ENCODE measurements at places on chromosomes 6 and 20.

DNA sequence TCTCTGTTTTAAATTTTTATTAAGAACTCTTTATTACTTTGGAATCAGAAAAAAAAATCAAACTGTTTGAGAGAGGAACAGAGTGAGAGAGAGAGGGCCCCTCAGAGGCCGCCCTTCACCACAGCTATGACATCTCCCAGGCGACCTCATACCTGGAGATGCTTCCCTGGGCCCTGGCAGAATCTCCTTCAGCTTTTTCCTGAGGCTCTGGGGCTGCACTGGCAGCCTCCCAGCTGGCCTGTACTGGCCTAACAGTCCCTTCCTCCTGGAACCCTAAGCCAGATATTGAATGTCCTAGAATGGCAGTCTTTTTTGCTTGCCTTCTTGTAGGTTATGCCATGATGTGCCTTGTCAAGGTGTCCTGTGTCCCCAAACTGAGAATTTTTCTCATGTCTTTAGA is 13.7 kb downstream of the ABHD12 start:
- DNase-seq: no peak

GRCh38 chr6:167758309-167759023 is 68.2 kb upstream of the AFDN start:
- DNase-seq: no peak

- DNase-seq: no peak
Observed at GRCh38 chr6:26536571-26537159, 1.5 kb upstream of the HMGN4 start.

DNA sequence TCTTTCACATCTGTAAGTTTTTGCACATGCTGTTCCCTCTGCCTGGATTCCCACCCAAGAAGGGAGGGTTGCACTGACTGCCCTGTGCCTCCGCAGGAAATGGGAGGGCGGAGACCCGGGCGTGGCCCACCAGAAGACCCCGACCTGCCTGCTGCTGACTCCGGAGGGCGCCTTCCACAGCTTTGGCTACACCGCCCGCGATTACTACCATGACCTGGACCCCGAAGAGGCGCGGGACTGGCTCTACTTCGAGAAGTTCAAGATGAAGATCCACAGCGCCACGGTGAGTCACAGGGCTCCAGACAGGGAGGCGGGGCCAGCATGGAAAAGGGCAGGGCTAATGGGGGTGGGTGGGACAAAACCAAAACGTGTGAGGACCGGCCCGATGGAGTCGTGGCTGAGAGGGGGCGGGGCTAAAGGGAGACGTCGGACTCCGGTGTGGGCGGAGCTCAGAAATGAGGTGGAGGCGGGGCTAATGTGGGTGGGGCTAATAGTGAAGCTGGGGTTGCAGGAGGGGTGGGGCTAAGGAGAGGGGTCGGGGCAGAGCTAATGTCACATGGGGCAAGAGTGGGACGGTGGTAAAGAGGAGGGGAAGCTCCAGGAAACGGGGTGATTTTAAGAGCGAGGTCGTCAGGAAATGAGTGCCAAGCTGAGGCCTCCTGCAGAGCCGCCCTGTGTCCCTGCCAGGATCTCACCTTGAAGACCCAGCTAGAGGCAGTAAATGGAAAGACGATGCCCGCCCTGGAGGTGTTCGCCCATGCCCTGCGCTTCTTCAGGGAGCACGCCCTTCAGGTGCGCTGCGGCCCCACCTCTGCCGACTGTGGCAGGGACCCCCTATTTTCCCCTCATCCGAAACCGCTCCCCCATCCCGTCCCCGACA is 12.6 kb downstream of the HSPA12B start:
- DNase-seq: peak; percentile 83

- DNase-seq: no peak
Observed at GRCh38 chr6:7424058-7424457, 34.5 kb downstream of the RIOK1 start.

- no peak for DNase-seq
Observed at GRCh38 chr6:136524339-136524935, 25.8 kb downstream of the MAP7 start.

DNA sequence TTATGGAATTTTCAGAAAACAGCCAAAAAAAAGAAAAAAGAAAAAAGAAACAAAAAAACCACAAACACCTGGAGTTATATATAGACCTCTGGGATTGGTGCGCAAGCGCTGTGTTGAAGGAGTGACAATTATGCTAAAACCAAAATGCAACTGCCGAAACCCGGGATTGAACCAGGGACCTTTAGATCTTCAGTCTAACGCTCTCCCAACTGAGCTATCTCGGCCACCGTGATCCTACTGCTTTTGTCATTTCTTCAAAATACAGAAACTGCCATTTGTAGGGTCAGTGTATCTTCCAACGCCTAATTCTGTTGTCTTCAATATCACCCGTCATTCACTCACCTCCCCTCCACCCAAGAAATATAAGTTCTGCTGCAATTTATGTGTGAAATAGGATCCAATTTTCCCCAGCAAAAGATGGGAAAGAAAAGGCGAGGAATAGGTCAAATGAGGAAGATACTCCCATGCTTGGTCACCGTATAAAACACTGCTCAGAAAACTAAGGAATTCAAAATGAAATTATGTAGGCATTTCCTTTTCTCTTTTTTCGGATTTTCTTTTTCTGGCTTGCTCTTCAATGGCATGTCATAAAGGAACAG is 116.0 kb downstream of the TRIM27 start:
- DNase-seq: no peak

- no peak for DNase-seq
Observed at GRCh38 chr6:34323300-34323699, 69.2 kb downstream of the NUDT3 start.

GRCh38 chr6:123745895-123746294 is 57.8 kb upstream of the NKAIN2 start:
- no peak for DNase-seq

GRCh38 chr6:14621518-14621917 is 503.9 kb downstream of the CD83 start:
- DNase-seq: no peak

- DNase-seq: no peak
Observed at GRCh38 chr20:47533518-47534062, 31.9 kb downstream of the NCOA3 start.

GRCh38 chr20:17969884-17970409 is 1.1 kb downstream of the MGME1 start:
- peak; percentile 10 for DNase-seq

GRCh38 chr6:111841822-111842221 is 31.4 kb downstream of the FYN start:
- peak; percentile 40 for DNase-seq

GRCh38 chr20:62561948-62562347 is 80.4 kb upstream of the SLCO4A1 start:
- DNase-seq: no peak

DNA sequence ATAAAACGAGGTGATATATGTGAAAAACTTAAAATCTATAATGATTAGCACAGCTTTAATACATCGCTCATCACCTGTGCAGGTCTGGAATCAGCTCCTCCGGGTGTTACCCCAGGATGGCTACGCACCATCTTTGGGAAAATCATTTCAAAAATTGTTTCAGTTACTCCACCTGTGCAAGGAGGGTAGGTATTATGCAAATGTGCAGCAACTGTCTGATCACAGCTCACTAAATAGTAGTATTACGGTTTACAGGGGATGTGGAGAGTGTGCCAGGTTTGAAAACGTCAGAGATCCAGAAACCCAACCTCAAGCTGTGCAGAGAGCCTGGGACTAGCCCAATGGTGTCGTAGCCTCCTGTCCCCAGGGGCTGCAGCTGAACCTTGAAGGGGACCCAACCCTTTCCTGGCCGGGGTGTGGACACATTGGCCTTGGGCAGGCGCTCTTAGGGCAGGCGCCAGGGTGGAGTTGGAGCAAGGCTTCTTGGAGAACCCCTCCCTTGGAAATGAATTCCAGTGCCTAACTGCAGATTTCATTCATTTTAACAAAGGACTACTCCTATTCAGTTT is 24.2 kb upstream of the SGK1 start:
- no peak for DNase-seq

- DNase-seq: no peak
Observed at GRCh38 chr6:72363844-72364740, 257.8 kb upstream of the KCNQ5 start.

- no peak for DNase-seq
Observed at GRCh38 chr20:51628533-51629398, 86.2 kb upstream of the NFATC2 start.

- DNase-seq: no peak
Observed at GRCh38 chr6:5208057-5208456, 52.7 kb downstream of the LYRM4 start.

GRCh38 chr20:24148372-24148771 is 159.8 kb upstream of the GGTLC1 start:
- no peak for DNase-seq

GRCh38 chr6:151512481-151512880 is 18.7 kb downstream of the CCDC170 start:
- DNase-seq: no peak

DNA sequence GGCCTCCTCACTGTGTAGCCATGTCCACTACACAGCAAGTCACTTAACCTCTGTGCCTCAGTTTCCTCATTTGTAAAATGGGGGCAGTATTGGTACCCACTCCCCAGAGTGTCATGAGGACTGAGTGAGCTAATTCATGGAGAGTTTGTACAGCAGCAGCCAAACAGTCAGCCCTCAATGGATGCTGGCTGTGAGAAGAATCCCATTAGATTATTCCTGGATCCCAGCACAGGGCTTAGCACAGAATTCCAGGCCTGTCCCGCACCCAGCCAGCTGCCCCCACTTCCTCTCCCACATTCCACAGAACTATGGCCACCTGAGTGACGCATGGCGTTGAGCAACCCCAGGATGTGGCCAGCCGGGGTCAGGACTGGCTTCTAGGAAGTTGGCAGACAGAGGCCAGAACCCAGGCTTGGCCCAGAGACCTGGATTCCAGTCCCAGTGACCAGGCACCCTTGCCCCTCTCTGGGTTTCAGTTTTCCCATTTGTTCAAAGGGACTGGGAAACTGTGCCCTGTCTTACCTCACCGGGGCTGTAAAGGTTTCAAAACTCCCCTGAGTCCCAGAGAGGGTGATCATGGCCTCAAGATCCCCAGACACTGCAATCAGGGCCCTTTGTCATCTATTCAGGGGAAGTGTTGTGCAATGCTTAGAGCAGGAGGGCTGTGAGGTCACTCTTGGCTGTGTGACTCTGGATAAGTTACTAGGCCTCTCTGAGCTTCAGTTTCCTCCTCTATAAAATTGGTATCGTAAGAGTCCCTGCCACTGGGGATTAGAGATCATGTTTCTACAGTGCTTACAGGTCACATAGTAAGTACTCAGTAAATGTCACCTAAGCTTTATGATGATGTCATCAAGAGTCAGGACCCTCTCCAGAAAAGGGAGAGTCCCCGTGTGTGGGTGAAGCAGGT is 3.0 kb upstream of the TGM2 start:
- no peak for DNase-seq

DNA sequence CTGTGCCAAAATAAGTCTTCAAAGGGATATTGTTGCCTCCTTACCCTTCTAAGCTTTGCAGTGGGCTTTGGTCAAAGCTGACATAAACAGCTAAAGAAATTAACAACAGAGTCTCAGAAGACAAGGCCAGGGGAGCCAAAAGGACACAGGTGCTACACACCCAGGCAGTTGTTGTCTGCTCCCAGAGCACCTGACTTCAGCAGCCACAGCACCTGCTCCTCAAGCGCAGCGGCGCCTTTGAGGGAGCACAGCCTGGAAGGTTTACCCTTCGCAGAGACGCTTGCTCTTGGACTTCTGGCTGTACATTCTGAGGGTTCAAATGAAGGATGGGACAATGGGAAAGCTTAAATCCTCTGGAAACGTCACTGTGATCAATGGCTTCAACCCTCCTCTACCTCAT is 16.6 kb downstream of the B4GALT5 start:
- no peak for DNase-seq

- no peak for DNase-seq
Observed at GRCh38 chr6:170464524-170464979, 88.6 kb downstream of the PSMB1 start.

DNA sequence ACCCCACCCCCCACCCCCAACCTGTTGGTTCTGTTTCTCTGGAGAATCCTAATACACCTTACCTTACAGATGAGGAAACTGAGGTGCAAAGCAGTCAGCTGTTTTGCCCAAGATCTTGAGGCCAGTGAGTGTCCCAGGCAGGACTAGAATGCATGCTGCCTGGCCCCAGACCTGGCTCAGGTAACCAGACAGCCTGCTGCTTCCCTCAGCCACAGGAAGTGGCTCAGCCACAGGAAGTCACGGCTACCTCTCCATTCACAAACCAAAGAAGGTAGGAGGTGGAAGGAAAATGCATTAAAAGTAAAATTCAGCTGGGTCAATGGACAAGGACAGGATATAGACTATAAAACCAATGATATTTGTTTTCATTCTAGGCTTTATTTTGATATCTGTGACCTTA is 517.6 kb downstream of the CD83 start:
- peak; percentile 37 for DNase-seq

DNA sequence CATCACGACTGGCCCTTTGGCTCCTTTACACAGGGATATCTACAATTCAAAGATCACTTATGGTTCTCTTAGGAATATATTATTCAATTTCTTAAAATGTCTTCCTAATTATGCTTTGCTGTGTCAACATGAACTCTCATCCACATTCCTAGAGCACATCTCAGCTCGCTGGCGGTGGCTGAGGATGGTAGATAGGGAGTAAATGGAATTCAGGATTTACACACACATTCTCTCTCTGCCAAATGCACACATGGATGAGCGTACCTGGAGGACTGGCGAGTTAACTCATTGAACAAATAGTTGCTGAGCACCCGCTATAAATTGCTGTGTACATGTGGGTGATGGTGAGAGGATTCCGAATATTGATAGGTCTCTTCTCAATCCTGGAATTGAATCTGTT is 4.8 kb upstream of the MRPS10 start:
- DNase-seq: no peak

GRCh38 chr6:92126983-92127382 is 1292.4 kb downstream of the EPHA7 start:
- DNase-seq: no peak

GRCh38 chr20:43440531-43440930 is 17.2 kb upstream of the SRSF6 start:
- no peak for DNase-seq

GRCh38 chr6:5981126-5982026 is 25.3 kb downstream of the NRN1 start:
- DNase-seq: no peak

GRCh38 chr6:2274981-2275891 is 29.8 kb upstream of the GMDS start:
- DNase-seq: no peak

DNA sequence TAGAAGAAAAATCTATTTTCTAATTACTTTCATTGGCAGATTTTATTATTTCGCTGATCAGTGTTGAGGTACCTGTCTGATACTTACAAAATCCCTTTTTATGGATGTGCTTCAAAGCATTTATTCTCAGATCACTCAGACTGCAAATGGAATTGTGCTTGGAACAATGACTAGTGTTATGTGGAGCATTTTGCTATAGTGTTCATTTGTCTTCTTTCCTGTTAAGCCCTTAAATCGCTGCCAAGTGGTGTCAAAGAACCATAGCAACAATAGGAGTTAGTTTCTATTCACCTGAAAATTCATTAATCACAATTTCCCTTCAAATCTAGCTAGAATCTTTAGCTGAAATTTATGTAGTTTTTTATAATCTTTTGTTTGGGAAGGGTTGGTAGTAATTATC is 29.8 kb downstream of the SMPDL3A start:
- DNase-seq: no peak

- no peak for DNase-seq
Observed at GRCh38 chr6:34990971-34991560, 102.0 kb downstream of the ANKS1A start.

GRCh38 chr6:43907789-43908472 is 137.9 kb downstream of the VEGFA start:
- no peak for DNase-seq
